ENCODE measurements at places on chromosomes 7 and 10.
A peak's percentile ranks its signal among the peaks of the same experiment; 100 is the strongest.

- no peak for DNase-seq
These were observed 7.4 kb upstream of the RNF148 start for GRCh38 chr7:122709930-122710646.

DNA sequence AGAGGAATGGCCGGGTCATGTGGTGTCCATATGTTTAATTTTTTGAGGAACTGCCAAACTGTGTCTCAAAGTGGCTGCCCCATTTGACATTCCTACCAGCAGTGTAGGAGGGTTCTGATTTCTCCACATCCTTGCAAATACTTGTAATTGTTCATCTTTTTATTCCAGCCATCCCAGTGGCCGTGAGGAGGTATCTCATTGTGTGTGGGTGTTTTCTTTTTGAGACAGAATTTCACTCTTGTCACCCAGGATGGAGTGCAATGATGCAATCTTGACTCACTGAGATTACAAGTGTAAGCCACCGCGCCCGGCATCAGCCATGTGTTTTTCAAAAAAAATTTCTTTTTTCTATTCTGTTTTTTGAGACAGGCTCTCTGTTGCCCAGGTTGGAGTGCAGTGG, 38.7 kb upstream of the DLG5 start:
- DNase-seq = peak; percentile 42

DNA sequence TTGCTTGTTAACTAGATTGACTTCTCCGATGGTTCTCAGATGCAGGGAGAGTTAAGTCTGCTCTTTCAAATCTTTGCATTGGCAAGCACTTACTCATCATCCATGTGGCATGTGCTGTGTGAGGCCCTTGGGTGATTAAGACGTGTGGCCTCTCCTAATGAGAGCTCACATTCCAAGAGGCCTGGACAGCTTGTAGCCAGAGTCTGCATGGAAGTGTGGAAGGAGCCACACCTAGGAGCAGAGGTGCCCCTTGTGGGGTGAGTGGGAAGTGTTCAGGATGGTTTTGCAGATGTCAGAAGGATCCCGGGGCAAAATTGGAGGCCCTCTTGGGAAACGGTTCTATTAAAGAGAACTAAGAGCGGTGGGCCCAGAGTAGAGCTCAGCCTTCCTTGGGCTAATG, 225.9 kb downstream of the PAXIP1 start:
- no peak for DNase-seq

- DNase-seq = no peak
These were observed 25.7 kb upstream of the LRRC4 start for GRCh38 chr7:128056901-128057300.

DNA sequence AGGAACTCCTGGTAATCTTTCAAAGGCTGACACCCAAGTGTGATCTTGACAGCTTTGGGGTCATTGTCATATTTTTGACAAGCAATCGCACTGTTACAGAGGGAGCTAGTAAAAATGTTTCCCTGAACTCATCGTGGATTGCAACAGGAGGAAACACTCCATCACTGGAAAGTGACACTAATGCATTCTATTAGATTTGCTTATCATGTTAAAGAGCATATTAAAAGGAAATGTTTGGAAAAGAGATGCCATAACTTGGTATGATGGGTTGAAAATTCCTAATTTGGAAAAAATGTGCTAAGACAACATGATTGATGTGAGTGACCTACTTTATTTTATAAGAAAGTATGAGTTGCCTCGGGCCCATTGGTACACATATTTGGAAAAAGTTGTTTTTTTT, 22.7 kb upstream of the EMX2 start:
- DNase-seq = no peak

DNA sequence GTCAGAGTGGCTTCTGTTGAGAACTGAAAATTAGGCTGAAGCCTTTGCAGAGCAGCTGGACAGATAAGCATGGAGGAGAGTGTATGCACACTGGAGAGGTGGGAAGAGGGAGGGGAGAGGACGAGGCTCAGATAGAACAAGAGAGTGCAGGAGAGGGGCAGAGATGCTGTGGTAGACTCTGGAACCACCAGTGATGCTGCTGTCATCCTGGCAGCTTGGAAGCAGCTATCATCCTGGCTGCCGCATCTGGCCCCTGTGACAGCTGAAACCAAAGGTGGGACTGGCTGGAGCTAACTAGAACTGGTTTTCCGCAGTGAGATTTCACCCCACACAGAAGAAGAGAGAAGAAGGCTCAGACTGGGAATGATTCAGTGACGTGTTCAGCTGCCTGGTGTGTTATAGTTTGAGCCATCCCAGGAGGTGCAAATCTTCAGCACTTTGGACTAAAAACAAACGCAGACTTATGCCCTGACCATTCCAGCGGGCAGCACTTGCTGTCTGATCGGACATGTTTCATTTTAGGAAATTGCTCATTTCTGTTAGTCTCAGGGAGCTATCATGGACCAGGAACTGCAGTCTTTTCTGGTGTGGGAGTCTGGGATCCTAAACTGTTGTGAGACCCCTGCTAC, 38.4 kb downstream of the EEPD1 start:
- DNase-seq = no peak

DNA sequence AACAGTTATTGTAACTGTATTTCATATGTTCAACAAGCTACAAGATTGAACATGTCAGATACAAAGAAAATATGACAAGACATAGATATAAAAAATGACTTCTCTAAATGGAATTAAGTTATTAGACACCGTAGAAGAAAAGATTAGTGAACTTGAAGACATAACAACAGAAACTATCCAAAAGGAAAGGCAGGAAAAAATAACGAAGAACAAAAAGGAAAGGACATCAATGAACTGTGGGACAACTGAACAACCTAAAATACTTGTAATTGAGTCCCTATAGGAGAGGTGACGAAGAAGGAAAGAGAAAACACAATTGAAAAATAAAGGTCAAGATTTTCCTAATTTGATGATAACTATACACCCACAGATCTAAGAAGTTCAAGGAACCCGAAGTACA, 32.3 kb downstream of the UPF2 start:
- DNase-seq = no peak

DNA sequence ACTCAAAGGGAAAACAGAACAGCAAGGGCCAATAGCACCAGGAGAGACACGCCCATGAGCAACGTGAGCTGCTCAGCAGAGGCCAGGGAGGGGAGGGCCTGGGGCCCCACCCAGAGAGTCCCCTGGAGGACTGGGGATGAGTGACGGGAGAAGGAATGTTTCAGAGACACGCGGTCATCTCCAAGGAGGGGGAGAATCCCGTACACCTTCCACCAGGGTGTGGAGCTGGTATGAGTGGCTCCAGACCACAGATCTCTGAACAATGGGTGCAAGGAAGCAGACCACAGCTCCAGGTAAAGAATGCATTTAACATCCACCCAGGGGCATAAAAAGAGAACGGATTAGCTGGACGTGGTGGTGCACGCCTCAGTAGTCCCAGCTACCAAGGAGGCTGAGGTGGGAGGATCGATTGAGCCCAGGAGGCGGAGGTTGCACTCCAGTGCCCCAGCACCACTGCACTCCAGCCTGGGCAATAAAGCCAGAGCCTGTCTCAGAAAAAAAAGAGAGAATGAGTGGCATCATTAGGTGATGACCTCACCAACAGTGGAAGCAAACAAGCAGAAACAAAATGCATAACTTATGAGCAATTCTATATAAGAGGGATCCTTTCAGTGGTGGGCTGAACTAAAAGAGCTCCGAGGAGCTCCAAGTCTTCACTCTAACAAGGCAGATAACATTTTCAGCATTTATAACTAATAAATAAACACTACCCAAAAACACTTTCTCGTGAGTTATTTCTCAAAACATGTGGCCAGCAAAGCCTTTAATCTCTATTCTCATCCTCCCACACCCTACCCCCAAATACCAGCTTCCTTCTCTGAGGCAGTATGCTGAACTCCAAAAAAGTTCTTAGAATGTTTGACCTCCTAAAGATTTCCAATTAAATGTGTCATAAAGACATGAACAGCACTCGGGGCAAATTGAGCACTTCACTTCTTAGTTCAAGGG, 12.5 kb downstream of the PSAP start:
- no peak for DNase-seq

DNA sequence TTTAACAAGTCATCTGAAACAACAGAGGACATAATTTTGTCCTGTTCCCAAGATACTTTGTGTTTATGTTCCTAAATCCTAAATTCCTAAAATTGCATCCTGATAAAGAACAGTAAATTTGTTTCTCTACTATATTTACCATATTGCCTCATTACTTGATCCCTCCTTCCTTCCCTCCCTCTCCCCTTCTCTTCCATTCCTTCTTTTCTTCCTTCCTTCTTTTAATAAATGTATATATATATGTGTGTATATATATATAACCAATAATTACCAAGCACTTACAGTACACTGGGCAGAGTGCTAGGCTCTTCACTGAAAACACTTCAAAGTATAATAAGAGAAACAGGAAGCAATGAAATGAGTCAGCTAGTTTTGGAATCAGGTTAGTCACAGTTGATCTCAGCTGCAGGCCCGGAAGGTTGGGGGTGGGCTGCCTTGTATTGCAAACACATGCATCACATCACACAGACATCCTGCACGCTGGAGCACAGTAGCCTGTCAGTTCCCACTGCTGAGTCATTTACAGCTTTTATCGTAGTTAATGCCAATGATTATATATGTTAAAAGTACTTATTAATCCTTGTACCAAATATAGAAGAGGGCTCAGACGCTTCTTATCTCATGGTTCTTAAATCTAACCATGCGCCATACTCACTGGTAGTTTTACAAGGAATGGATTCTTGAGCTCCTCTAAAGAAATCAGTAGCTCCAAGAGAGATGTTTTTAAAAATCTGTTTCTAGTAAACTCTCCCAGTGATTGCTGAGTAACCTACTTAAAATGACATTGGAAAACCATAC, 551.7 kb downstream of the GRM8 start:
- DNase-seq = peak; percentile 93

DNA sequence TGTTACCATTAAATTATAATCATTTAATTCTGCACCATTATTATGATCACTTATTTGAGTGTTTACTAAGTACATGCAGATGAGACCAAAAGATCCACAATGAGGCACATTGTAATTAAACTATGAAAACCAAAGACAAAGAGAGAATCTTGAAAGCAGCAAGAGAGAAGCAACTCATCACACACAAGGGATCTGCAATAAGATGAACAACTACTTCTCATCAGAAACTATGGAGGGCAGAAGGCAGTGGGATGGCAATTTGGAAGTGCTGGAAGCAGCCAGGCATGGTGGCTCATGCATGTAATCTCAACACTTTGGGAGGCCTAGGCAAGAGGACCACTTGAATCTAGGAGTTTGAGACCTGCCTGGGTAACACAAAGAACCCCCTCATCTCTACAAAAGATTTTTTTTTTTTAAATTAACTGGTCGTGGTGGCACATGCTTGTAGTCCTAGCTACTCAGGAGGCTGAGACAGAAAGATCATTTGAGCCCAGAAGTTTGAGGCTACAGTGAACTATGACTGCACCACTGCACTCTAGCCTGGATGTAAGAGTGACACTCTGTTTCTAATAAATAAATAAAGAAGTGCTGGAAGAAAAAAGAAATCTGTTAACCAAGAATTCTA, 47.7 kb downstream of the CDK6 start:
- DNase-seq = no peak

- DNase-seq = no peak
These were observed 447.9 kb upstream of the PFKP start for GRCh38 chr10:2619472-2619871.

GRCh38 chr10:88974446-88975376, 15.9 kb upstream of the FAS start:
- DNase-seq = no peak

- peak; percentile 47 for DNase-seq
These were observed 47.2 kb upstream of the NRP1 start for GRCh38 chr10:33381451-33382215.

DNA sequence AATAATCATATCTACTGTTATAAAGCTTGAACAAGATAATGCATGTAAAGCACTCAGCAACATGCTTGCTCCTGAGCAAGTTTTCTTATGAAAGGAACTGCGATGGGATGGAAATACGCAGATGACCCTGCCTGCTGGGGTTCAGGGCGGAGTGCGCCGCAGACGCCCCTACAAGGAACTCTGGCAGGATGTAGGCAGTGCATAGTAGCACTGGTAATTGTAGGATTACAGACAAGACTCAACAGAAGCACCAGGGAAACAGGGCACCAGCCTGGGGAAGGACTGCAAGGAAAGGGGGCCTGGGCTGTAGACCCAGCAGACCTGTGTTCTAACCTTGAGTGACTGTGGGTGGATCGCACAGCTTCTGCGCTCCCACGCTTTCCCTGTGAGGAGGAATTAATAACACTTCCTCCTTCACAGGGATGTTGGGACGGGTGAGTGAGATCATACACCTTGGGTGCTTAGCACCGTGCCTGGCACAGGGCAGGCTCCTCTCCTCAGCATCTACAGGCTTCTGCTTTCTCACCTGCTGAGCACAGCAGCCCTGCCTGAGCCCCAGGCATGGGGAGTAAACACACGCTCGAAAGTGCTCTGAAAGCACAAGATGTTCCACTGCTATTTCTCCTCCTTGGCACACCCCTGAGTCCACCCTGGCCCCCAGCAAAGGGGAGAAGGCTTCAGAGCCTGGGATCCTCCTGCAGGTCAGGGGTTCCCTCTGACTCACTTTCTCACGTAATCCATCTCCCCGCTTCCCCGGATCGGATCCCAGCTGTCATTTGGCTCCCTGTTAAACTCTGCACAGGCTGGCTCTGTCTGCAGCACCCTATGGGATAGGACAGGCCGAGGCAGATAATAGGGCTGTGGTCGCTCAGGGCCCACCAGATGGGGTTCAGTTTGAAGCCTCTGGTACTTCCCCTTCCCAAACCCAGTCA, 19.2 kb downstream of the ITPRIP start:
- DNase-seq = peak; percentile 42

DNA sequence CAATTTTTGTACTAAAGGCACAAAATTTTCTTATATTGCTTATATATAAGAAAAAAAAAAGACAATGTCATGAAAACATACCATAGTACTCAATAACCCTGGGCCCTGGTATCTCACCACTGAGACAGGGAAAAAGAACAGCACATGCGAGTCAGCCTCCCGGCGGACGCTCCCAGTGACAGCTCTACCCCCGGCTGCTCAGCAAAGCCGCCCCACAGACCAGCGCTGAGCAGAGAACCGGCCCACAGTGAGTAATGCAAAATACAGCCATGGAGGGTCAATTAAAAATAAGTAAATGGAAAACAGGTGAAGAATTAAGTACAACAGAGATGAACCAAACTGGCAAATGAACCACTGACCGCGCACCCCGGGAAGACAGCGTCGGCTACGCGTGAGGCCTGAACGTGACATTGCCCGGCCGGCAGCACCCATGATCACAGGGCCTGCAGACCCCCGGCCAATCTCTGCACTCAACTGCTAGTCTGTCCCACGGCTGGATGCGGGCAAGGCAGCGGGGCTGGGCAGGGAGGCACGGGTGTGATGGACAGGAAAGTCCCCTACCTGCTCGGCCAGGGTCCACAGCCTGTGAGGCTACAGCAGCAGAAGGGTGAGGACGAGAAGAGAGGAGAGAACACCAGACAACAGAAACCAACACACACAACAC, 175.9 kb downstream of the ZMYND11 start:
- DNase-seq = no peak

DNA sequence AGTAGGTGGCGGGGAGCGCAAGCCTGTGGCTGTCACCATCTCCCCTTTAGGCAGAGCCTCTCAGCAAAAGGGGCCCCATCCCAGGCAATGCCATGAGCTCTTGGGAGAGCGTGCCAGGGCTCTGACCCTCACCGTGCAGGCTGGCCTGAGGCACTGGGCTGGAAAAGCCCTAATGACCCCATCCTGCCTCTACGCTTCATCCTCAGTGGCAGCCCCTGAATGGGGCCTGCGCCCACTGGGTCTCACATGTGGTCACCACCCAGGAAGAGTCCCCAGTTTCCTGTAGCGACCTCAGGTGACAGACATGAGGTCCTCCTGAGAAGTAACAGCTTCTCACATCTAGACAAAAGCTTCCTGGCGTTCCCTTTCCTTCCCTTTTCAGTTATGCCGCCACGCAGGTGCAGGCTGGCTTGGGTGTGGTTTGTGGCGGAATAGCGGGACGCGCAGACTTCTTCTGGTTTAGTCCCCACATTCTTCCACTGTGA, 59.2 kb downstream of the CLEC2L start:
- DNase-seq = no peak

Measured in inflammatory macrophage treated with lipopolysaccharide for 4 hours (primary cell).